Amygdala (tissue), 56 donors: ENCODE measurements at places on chromosomes 1 and 21.

DNA sequence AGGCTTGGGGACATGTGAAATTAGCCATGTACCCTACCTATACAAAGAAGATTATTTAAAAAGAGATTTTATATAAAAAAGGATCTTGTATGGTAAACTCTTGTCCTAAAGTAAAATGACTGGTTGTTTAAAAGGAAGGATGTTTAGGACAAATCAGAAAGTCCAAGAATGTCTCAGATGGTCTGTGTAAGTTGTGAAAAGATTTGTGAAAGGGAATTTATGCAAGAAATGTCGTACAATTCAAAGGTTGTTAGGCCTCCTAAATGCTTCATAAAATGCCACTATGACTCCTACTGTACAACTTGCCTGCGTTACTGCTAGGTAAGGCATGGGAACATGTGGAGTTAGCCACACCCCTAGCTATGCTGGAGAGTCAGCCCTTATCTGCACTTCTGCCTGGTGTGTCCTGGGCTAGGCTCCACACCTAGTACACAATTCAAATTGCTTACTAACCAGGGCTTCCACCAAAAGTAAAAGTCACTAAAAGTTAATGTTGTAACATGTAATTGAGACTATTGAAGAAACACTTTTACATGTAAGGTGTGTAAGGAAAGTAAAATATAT, 19.7 kb downstream of the PRDX6 start:
- no peak for DNase-seq

- DNase-seq, result peak; percentile 59
These were observed 11.9 kb upstream of the PAQR6 start for GRCh38 chr1:156259805-156260204.

DNA sequence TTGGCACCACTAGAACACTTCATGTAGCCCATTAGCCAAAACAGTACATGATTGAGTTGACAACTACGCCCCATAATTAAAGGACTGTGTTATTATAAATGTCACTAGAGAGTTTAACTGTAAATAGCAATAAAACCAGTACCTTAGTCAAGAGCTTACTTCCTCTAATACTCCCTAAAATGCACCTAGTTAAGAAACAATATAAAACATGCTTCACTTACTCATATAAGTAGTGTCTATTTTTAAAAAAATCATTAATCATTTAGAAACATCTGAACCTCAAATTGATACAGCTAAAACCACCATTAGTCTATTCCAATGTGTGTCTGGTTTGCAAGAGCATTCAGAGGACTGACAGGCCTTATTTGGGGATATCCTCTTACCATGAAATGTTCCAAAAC, 25.3 kb downstream of the PTP4A2 start:
- no peak for DNase-seq

GRCh38 chr1:19706136-19706535, 41.5 kb downstream of the HTR6 start:
- DNase-seq, result no peak

GRCh38 chr1:55568732-55569131, 353.6 kb upstream of the USP24 start:
- DNase-seq, result no peak

DNA sequence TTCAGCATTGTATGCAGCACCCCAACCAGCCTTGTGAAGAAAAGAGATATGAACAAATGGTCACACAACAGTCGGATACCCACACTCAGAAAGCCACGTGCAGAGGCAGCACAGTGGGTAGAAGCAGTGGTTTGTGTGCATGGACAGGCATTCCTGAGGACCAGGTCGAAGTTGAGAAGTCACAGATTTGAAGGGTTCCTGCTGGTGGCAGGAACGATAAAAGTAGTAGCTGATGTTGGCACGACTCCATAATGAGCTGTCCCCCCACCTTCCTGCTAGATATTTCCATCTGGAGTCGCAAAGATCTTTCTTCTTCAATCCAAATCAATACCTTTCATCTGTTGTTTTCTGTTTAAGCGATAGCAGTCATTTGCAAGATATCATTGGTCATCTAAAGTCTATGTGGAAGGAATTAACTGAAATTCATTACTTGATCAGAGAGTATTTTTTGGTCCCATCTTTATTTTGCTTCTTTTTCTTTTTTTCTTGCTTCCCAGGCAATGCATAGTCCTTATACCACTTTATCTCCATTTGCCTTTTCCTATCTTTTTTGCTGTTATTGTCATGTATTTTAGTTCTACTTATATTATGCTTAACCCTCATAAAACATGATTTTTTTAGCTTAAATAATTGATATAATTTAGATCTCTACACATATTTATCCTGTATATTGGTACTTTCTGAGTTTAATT, 176.4 kb downstream of the DHRS3 start:
- DNase-seq, result no peak

DNA sequence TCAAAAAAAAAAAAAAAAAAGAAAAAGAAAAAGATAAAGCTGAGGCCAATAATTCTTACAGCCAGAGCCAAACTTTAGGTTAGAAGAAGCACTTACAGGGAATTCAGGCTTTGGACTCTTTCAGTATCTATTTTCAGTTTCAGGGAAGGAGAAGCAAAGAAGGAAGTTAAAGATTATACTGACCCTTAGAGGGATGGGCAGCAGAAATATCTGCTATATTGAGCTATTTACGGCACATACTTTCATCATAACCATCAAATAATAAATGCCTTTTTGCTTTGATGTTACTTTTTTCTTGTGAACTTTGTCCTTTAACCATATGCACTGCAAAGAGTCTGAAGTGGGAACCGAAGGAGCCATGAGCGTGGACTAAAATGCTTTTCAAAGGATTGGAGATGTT, 42.0 kb downstream of the TM2D1 start:
- no peak for DNase-seq

GRCh38 chr1:236535662-236536161, 11.9 kb downstream of the LGALS8 start:
- DNase-seq, result no peak

DNA sequence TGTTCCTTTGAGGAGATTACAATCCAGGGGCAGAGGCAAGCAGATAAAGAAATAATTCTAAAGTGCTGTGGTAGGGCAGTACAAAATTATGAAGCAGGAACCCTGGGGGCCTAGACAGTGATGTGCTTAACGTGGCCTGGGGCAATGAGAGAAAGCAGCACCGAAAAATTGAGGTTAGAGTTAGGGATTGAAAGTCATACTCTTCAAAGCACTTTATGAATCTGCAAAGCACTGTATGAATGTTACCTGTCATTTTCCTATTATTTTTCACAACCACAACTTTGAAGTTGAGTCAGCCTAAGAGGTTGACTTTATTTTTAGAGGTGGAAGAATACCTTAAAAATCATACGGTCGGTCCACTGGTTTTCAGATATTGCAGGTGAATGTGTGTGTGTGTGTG, 183.4 kb upstream of the NFIA start:
- no peak for DNase-seq

DNA sequence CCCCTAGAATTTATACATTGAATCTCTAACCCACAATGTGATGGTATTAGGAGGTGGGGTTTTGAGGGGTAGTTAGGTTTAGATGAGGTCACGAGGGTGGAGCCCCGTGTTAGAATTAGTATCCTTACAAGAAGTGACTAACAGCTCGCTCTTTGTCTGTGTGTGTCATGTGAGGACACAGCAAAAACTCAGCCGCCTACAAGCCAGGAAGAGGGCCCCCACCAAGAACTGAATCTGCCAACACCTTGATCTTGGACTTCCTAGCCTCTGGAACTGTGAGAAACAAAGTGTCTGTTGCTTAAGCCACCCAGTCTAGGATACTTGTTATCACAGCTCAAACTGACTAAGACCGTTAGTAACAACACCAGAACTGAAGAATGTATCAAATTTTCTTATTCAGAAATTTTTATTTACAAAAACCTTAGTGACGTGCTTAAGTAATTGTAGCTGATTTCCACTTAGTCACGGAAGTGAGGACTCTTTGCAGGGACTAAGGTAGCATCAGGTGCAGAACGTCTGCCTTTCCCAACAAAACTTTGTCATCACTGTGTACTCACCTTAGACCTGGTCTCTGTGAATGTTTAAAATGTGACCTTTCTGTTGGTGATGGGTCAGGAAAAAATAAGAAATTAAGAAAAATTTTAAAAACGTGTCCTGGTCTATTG, 24.5 kb upstream of the LRRC8C start:
- no peak for DNase-seq

DNA sequence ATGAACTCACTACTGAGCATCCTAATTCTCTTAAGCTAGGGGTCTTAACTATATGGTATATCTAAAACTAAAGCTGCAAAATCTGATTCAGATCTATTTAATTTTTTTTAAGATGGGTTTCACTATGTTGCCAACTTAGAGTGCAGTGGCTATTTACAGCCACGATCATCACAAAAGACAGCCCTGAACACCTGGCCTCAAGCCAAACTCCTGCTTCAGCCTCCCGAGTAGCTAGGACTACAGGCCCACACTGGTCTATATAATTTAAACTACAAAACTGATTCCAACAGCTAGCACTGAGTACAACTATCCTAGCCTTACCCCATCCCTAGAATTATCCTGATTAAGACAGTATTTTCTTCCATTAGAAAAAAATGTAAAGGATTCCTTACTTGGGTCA, 37.1 kb downstream of the EIF4G3 start:
- no peak for DNase-seq

DNA sequence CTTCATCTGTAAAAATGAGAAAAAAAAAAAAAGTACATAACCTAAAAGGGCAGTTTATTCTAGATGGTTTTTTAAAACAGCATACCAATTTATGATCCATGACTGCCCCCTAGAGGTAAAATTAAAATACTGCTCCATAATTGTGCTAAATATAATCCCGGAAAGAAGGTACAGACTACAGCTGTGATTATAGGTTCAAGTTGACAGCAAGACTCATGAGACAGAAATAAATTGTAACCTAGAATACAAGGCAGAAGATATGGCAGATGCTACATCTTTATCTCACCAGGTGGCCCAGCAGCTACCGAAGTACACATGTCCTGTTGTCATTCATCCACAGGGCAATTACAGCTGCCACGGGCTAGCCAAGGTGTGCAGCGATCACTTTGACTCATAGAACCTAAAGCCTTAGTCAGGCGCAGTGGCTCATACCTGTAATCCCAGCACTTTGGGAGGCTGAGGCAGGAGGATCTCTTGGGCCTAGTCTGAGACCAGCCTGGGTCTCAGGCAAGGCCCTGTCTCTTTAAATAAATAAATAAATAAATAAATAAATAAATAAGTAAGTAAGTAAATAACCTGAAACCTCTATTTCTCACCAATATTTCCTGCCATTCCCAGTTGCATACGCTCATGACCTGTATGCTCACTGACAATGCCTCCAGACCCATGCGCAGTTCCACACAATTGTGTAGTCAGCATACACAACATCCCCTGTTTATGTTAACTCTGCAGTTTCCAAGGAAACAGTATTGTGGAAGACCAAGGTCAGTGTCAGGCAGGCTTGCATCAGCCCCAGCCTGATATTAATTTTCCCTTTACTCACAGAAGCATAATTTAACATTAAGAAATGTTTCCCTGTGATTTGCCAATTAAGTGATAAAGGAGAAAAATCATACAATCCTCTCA, 18.3 kb upstream of the PPIE start:
- no peak for DNase-seq

DNA sequence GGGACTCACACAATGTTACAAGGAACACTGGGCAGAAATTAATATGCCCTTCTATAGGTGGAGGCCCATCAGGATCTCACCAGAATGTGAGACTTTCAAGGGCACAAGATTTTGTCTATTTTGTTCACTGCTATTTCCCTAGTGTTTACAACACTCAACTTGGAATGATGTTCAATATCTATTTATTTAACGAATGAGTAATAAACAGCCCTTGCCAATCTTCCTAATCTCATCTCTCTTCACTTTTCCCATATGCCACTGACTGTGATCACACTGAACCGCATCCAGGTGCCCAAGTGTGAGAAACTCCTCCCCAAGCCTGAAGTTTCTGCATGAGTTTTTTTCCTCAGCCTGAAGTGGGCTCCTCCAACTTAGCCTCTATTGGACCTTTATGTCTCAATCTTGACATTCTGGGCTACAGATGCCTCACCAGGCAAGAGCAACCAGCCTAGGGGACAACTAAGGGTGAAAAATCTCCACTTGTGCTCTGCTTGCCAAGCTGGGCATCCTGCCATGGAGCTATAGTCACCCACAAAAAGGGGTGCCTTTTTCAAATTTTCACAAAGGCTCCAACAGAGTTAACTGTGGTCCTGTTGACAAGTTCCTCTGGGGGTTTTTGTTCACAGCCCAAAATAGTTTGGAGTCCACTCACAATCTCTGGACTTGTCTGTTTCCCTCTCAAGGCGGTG, 105.6 kb downstream of the PLPP3 start:
- DNase-seq, result peak; percentile 51

GRCh38 chr1:21574466-21575151, 65.4 kb downstream of the ALPL start:
- DNase-seq, result no peak

DNA sequence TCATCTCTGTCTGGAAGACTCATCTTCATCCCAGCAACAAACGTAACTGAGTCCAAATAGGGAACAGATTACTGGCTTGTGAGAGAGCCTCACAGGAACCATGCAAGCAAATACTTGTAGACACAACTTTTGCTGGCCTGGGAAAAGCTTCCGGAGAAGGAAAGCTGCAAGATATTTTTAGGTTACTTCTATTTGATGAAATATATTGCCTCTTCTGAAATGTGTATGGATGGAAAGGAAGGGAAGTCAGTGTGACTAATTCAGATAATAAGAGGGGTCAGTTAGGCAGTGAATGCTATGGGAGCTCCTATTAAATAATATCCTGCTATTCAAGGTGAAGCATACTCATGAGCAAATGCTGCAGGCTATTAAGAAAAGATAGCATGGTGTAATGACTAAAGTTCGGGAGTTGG, 20.4 kb upstream of the FGGY start:
- no peak for DNase-seq

- no peak for DNase-seq
These were observed 69.0 kb downstream of the ATP1B1 start for GRCh38 chr1:169175461-169175860.

GRCh38 chr1:88736633-88737248, 52.7 kb downstream of the PKN2 start:
- DNase-seq, result no peak

DNA sequence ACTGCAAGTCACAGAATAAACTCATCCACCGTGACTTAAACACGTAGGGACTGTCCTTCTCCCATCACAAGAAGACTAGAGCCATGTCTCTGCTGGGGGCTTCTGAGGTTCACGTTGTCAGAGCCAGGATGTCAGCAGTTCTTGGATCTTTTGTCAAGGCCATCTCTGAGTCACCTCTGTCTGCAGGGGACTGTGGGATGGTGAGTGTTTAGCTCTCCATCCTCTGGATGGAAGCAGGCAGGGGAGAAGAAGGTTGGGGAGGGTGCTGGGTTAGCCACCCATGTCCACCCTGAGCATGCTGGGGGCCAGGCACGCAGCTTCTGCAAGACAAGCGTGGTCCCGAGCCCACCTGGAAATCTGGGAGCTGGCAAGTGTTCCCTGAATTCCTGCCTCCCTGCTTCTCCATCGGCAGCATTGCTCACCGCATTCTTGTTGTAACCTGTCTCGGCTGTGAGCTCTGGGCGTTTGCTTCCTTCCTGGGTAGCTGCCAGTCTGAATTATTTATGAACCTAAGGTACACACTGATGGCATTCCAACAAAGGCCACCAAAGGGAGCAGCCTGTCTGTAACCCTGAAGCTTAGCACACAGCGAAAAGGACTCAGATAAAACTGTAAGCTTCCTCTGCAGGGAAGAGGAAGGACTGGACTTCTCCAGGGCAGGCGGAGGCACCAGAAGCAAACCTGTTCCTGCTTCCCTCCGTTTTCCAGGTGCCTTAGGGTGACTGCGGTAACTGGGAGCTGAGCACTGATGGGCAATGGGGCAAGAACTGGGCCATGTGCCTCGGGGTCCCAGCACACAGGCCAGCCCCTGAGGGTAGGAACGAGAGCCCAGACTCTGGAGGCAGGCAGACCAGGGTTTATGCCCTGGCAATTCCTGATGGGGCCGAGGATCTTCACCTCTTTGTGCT, 88.6 kb downstream of the RIPK4 start:
- DNase-seq, result no peak

- DNase-seq, result no peak
These were observed 119.7 kb downstream of the ZNF326 start for GRCh38 chr1:90114521-90115141.
